ENCODE measurements at places on chromosomes 5 and 9.

GRCh38 chr9:121840838-121841760 lies 189.7 kb downstream of the DAB2IP start:
- no peak for DNase-seq

- peak; percentile 84 for DNase-seq
Measured at GRCh38 chr5:59919484-59919883, 26.0 kb upstream of the PDE4D start.

DNA sequence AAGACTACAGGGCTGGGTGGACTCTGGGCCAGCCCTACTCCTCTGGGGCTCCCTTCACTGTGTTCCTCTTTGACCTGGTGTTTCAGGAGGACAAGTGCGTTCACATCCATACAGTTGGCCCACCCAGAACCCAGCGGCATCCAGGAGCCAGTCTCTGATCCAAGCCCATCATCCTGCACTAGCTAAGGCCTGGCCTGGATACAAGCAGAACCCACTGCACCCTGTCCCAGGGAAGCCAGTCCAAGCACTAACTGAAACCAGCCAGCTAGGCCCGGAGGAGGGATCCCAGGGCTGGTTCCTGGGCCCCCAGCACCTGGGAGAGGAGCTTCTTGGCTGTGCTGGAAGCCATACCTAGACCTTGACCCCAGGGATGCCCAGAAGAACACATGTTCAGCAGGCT lies 4.1 kb upstream of the GBGT1 start:
- DNase-seq = no peak

DNA sequence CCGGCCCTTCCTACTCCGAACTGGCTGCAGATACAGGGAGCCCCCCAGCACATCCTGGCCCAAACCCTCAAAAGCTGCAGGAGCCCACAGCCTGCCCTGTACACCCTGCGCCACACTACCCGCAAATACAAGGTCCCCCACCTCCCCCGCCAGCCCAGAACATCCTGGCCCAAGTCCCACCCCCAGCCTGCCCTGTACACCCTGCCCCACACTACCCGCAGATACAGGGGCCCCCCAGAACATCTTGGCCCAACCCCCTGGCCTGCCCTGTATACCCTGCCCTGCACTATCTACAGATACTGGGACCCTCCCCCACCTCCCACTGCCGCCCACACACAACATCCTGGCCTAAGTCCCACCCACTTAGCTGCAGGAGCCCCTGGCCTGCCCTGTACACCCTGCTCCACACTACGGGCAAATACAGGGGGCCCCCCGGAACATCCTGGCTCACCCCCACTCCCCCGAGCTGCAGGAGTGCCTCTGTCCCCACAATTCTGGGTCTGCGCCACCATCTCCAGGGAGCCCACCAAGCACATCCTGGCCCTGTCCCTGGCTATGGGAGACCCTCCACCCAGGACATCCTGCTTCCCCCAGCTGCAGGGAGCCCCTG lies 8.3 kb downstream of the LPCAT1 start:
- no peak for DNase-seq

- DNase-seq = no peak
Measured at GRCh38 chr5:33067291-33067690, 356.2 kb downstream of the NPR3 start.

- DNase-seq = no peak
Measured at GRCh38 chr5:116135344-116135743, 50.5 kb downstream of the COMMD10 start.

DNA sequence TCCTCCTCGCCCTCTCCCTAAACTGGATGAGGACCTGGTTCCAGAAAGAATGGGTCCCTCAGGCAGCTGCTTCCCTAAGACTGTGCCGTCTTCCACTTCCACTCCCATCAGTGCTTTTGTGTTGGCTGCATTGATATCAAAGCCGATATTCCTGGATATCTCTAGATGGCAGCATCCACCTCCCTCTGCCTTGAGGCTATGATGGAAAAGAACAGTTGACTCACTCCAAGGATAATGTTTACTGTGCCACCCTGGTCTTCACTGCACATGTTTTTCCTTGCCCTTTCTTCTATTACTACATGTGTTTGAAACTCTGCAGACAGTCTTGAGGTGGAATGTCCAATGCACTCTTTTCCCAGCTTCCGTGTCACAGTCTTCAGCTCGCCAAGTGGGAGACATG lies 211.6 kb downstream of the MAST4 start:
- DNase-seq = peak; percentile 44

DNA sequence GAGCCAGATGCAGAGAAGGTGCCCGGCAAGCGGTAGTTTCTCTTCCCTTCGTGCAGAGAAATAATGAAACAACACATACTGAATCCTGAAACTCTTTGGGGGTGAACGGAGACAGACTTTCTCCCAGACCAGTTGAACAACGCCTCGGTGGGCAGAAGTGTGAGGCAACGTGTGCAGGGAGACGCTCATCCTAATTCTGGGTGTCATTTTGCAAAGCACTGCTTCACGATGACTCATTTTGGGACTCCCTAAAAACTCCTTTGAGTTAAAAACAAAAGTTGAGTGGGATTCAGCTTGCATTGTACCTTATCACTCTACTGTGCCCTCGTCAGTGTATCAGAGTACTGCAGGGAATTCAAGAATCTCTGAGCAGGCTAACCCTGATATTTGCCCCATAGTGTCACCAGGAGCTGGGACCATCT lies 3.5 kb upstream of the NEK6 start:
- no peak for DNase-seq

DNA sequence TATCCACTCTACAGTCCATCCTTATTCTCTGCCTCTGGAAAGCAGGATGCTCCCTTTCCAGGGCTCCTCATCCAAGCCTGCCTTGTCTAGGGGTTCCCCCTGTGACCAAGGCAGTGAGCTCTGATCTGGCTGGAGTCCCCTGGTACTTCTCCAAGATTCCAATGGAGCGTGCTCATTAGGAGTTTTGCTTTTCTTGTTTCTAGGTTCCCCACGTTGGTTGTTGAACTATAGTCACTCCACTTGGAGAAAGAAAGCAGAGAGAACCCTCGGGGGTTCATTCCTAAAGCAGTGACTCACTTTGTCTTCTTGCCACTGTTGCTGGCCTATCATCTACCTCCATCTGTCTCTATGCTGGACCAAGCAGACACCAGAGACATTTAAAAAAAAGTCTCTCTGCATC lies 192.6 kb downstream of the TLE4 start:
- DNase-seq = no peak

DNA sequence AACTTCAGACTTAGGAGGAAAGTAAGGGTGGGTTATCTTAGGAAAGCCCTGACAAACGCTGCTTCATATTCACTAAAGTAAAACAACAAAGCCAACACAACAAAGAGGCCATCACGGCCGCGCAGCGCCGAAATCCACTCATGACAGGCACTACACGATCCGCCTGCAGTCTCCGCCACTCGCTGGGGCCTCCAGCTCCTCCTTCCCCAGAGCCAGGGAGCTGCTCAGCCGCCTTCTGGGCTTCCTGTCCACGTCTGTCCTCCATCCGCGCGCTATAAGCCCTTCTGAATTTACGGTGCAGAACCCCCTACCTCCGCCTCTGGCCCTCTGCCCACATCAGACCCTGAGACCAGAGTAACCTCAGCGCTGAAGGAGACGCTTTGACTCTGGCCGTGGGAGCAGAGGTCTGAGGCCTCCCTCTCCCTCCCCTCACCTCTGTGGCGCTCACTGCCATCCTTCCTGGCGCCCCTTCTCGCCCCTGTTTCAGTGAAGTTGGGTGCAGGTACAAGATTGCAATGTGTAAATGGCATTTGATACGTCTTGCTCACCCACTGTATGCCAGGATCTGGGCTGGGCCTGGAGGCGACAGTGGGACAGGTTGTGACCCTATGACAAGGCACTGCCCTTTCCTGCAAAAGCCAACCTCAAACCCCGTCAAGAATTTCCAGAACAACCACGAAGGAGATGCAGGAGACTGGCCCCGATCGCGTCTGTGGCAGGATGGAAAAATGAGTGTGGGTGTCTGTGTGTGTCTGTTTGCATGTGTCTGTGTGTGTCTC lies 74.9 kb upstream of the PHYKPL start:
- DNase-seq = peak; percentile 56

DNA sequence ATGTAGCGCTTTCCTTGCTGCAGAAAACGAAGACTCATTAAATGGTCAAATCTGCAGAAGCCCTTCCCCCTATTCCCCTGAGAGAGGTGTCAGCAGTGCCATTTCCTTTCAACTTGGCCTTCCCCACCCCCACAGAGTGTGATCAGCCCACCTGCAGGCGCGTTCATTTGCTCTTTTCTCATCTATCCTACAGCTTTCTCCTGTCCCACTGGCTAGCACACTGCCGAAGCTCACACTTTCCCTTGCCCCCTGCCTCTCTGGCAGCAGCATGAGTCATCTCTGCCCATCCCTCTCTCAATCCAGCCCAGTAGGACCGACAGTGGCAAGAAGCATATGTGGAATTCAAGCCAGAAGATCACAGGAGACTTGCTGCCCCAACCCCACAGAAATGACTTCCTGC lies 213.8 kb downstream of the FAM114A2 start:
- peak; percentile 31 for DNase-seq

GRCh38 chr9:6054280-6055099 lies 39.1 kb upstream of the RANBP6 start:
- DNase-seq = peak; percentile 84

DNA sequence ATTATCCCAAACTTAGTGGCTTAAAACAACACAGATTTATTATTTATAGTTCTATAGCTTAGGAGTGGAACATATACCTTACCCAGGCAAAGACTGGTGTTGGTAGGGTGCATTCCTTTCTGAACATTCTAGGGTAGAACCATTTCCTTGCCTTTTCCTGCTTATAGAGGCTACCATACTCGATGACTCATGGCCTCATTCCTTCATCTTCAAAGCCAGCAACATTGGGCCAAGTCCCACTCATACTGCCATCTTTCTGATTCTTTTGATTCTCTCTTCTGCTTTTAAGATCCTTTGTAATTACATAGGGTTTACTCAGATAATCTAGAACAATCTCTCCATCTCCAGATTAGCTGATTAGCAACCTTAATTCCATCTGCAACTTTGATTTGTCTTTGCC lies 452.7 kb upstream of the KLF4 start:
- DNase-seq = no peak

DNA sequence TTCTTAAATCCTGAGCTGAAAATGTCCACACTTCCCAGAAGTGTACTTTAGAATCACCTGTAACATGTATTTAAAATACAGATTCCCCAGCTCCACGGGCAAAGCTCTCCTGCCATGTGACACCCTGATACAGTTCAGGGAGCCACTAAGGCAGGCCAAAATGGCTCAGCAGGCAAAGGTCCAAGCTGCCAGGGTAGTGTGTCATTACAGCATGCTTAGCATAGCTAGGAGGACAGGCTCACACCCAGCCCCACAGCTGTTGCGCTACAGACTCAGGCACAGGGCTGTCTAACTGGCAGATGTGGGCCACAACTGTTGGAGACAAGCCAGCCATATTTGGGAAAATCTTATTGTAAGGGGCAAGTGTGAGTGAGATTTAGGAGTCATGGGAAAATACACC lies 73.0 kb downstream of the C9orf85 start:
- DNase-seq = peak; percentile 7

GRCh38 chr9:90964101-90965020 lies 162.7 kb downstream of the SYK start:
- DNase-seq = no peak

- no peak for DNase-seq
Measured at GRCh38 chr5:42579320-42579719, 156.1 kb downstream of the GHR start.

GRCh38 chr9:80811656-80812055 lies 877.7 kb downstream of the TLE1 start:
- DNase-seq = no peak

- DNase-seq = no peak
Measured at GRCh38 chr5:184471-184870, 6.8 kb upstream of the LRRC14B start.

GRCh38 chr5:81893961-81894360 lies 77.9 kb upstream of the ATG10 start:
- DNase-seq = no peak

GRCh38 chr5:99724732-99725290 lies 796.0 kb upstream of the CHD1 start:
- DNase-seq = peak; percentile 52

GRCh38 chr5:145347026-145347616 lies 488.0 kb downstream of the PRELID2 start:
- peak; percentile 44 for DNase-seq

DNA sequence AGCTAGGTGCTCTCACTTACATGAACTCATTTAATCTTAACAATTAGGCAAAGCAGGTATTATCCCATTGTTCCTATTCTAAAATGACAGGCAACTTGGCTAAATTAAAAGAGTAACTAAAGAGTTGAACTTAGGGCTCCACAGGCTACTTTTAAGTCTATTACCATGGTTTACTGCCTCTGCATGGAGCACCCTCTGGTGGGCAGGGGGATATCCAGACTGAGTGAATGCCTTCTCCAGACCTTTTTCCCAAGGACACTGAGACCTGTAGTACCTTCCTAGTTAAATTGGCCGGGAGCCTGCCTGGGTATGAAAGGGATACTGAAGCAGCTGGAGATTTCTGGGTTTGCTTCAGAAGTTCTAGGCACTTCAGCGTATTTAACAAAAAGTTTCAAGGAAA lies 238.1 kb downstream of the ELAVL2 start:
- peak; percentile 44 for DNase-seq

- peak; percentile 39 for DNase-seq
Measured at GRCh38 chr5:160188141-160189015, 40.9 kb upstream of the FABP6 start.

- peak; percentile 57 for DNase-seq
Measured at GRCh38 chr9:95124582-95125367, 192.7 kb downstream of the FANCC start.

DNA sequence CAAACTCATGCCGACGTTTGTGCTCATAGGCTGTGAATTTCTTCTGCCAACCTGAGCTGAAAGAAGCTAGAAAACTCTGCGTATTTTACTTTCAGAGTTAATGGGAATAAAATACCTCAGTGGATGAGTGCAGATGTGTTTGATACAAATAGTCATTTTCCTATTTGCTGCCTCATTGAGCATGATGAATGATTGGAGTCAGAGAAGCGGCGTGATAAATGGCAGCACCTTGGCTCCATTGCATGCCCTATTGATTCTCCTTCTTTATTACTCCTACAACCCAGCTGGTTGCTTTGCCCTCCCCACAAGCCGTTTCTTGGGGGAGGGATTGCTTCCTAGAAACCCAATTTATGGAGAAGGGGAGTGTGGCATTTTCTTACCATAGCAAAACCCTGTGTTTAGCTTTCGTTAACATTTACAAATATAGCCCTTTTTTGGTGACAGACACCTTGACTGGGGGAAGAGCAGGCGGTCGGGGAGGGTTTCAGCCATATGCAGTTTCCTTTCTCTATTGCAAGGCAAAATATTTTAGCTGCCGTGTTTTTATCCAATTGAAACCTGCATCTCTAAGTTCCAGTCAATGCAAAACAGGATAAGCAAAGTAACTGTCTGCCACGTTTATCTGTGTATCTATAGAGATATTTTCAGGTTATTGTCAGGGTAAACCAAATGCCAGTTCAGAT lies 93.1 kb upstream of the TBCA start:
- DNase-seq = no peak

- no peak for DNase-seq
Measured at GRCh38 chr5:62305358-62305714, 670 bp upstream of the KIF2A start.

All from NCI-H82 (cell line).